ENCODE measurements at places on chromosomes 13 and 19.

GRCh38 chr13:75492389-75492788 lies 10.4 kb upstream of the TBC1D4 start:
- no peak for DNase-seq

DNA sequence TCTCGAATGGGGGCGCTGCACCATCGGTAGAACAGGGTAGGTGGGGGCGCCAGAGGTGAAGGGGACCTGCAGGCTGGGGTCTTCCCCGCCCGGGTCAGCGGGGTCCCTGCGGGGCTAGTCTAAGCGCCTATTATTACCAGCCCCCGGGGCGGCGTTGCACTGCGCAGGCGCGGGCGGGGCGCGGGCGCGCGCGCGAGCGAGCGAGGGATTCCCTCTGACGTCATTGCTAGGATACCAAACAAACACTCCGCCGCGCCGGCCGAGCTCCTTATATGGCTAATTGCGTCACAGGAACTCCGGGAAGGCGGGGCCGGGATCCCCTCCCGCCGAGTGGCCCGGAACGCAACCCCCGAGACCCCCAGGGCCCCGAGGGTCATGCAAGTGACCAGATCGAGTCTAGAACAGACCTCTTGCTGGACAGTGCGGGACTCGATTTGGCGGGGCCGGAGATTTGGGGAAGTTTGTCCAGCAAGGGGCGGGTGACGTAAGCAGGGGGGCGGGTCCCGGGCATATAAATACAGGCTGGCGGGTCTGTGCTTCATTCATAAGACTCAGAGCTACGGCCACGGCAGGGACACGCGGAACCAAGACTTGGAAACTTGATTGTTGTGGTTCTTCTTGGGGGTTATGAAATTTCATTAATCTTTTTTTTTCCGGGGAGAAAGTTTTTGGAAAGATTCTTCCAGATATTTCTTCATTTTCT lies at the start of gene FOSB:
TSS of gene FOSB (plus strand) at position 541 of the 703 bp plus-strand sequence. CDS start 591 bp downstream, outside the sequence.
- DNase-seq, result peak; percentile 98

DNA sequence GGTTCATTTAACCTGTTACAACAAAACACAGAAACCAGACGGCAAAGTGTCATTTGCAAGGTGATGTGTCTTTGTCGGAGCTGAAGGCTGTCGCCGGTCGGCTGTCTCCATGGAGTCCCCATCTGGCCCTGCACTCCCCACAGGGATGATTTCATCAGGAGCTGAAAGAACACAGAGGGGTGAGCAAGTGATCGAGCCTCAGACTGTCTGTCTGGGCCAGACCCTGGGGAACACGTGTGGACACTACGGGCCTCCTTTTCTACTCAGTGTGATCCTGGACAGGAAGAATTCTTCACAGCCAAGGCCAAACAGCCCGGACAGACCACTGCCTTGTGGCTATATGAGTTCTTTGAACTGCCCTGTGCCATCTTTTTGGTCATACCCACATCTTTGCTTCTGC lies 85.1 kb downstream of the RNASEH2B start:
- DNase-seq, result no peak

DNA sequence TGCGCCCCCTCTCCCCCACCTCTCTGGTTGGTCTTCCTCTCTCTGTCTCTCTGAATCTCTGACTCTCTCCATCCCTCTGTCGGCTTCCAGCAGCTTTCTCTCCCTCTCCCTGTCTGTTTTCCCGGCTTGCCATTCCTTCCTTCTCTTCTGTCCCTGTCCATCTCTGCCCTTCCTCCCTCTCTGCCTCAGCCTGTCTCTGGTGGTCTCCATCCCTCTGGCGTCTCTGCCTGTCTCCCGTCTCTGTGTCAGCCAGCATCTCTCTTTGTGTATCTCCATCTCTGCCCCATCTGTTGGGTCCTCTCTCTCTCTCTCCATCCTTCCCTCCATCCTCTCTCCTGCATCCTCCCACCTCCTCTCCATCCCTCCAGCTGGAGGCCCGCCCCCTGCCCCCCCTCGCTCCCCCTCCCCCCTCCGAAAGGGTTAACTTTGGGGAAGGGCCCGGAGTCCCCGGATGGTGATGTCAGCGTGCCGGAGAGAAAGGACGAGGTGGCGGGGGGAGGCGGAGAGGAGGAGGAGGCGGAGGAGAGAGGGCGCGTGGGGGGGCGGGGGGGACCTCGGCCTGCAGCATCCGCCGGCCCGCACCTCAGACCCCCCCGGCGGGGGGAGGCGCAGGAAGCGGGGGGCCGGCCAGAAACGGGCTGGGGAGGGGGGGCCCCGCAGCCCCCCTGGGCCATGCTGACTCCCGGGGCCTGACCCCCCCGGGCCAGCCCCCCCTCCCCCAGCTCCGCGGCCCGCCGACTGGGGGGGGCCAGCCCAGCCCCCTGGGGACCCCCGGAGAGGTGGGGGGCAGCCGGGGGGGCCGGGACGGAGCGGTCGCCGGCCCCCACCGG lies at the start of gene BRSK1:
TSS of gene BRSK1 (plus strand) at position 450 of the 830 bp plus-strand sequence. CDS start 446 bp downstream, outside the sequence.
- peak; percentile 76 for DNase-seq

- DNase-seq, result no peak
These were observed 69.4 kb downstream of the PSPC1 start for GRCh38 chr13:19713186-19713965.

DNA sequence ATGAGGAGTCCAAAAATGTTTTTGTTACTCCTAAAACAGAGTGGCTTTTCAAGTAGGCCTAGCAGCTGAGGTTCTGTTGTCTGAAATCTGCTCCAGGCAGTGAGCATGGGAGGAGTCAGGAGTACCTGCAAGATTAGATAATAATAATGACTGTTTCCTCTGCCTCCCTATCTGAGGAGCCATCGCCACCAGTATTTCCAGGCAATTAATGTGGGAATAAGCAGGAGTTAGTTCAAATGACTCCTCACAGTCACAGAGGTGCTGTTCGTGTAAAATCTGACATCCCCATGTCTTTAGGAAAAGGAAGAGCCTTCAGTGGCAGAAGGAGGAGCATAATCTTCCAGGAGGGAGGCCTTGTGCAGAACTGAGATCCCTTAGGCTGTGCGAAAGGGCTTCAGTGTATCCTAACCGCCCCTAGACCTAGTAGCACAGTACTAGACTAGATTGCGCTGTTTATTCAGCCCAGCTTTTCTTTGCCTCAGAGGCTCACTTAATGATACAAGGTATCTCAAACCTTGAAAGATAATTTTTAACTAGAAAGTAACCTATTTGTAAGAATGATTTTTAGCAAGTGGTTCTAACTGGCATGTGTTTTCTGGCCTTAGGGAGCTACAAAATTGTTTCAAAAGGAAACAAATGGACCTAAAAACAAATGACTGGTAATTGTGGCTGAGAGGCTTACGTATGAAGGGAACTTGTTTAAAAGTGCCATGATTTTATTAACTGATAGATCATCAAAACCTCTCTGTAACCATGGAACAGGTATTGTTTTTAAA lies 49.0 kb downstream of the FREM2 start:
- DNase-seq, result no peak

DNA sequence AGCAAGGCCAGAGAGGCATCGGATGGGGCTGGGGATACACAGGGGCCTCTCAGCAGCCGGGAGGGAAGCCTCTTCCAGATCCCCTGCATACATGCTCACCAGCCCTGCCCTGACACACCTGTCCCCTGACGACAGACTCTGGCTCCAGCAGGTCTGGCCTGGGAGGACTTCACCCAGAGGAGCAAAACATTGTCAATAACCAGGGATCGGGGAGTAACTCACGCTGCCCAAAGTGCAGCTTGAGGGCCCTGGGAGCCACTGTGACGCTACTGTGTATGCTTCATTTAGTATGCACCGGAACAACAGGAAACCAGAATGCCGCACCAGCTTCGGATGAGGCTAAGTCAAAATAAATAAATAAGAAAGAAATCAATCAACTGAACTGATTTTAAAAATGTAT lies 12.4 kb upstream of the CD22 start:
- no peak for DNase-seq

- DNase-seq, result no peak
These were observed 11.9 kb downstream of the ZNF541 start for GRCh38 chr19:47560999-47561398.

GRCh38 chr13:29439601-29440388 lies 155.7 kb downstream of the SLC7A1 start:
- DNase-seq, result no peak

GRCh38 chr13:20546556-20546955 lies 20.4 kb upstream of the IFT88 start:
- DNase-seq, result no peak

GRCh38 chr19:42634409-42635232 lies 39.9 kb upstream of the CEACAM8 start:
- no peak for DNase-seq

Data from neuronal stem cell (in vitro differentiated cells).